ENCODE measurements at places on chromosomes 2 and 18. TPM values are rescaled to one million over a fixed set of nuclear protein-coding genes. Genes with fewer than 3 reads are reported as not detected.

Gene BUB1
- not detected for total RNA-seq

Gene ALPG
- total RNA-seq = not detected

Gene COQ10B
- 32.1 TPM for total RNA-seq

Gene TWIST2
- 156 TPM for total RNA-seq

Gene NHEJ1
- total RNA-seq = 27.7 TPM

Gene PRKAG3
- not detected for total RNA-seq

Gene GREB1L
- total RNA-seq = 32.1 TPM

Gene DPYSL5
- not detected for total RNA-seq

Gene FAM136A
- 23.0 TPM for total RNA-seq

Gene MATN3
- total RNA-seq = 1.5 TPM

Gene RAB31
- total RNA-seq = 52.0 TPM

Gene ASIC4
- total RNA-seq = not detected

Gene TMEM200C
- not detected for total RNA-seq

Gene C2orf15
- total RNA-seq = not detected

Gene DLGAP1
- total RNA-seq = 0.44 TPM

Gene SERPINB11
- not detected for total RNA-seq

Gene PRSS56
- not detected for total RNA-seq

Gene RTP5
- total RNA-seq = 0.33 TPM

Gene RFTN2
- 22.4 TPM for total RNA-seq

All from subcutaneous adipose tissue (tissue), 4 donors.